ENCODE measurements at places on chromosomes 11 and 22.

GRCh38 chr22:46273432-46274148 is 5.8 kb downstream of the TTC38 start:
- DNase-seq = no peak

DNA sequence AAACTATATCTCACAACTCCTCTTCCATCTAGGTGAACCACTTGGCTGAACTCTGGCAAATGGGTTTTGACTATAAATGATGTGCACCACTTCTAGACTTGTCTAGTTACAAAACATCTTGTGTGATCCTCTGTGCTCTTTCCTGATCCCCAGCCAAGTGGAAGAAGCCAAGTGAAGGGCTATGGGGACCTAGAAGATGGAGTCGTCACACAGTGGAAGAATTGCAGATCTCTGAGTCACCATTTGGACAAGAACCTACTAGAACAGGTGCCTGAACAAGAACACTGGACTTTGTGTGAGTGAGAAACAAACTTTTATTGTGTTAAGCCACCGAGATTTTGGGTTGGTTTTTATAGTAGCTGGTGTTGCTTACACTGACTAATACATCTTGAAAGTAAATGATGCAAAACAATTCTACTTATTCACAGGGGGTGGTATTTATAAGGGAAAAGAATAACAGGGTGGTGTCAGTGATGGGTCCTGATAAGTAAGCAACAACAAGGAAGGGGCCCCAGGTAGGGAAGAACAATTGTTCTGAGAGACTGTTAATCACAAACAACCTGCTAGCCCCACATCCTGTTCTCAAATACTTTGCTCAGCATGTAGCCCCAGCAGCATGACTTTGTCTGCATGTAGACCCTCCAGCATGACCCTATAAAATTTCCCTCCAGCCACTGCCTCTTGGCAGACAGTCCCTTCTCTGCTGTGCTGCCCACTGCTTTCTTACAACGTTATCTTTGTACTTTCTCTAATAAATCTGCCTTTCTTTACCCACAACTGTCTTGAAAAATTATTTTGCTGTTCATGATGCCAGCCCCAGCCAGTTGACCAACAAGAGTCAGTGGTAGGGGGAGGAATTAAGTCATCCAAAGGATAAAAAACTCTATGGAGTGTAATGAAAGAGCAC is 280.7 kb upstream of the PLET1 start:
- no peak for DNase-seq

- no peak for DNase-seq
These were observed 58.2 kb upstream of the EED start for GRCh38 chr11:86186386-86186785.

- DNase-seq = no peak
These were observed 12.8 kb downstream of the HPS4 start for GRCh38 chr22:26470807-26471206.

- peak; percentile 54 for DNase-seq
These were observed 628 bp downstream of the CHKB start for GRCh38 chr22:50581950-50582492.

DNA sequence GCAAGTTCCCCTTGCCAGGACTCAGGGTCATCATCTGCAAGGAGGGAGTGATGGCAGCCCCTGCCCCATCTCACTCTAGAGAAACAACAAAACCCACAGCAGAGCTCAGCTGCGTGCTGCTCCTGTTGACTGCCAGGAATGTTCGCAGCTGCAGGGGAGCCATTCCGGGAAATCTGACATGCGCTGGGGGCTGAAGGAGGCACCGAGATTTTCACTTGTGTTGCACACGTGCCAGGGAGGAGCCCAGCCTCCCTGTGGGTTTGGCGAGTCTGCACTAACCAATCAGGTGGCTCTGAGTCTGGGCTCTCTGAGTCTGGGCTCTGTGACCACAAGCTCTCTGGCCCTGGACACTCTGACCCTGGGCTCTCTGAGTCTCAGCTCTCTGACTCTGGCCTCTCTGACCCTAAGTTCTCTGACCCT is 10.5 kb downstream of the FGF3 start:
- no peak for DNase-seq

DNA sequence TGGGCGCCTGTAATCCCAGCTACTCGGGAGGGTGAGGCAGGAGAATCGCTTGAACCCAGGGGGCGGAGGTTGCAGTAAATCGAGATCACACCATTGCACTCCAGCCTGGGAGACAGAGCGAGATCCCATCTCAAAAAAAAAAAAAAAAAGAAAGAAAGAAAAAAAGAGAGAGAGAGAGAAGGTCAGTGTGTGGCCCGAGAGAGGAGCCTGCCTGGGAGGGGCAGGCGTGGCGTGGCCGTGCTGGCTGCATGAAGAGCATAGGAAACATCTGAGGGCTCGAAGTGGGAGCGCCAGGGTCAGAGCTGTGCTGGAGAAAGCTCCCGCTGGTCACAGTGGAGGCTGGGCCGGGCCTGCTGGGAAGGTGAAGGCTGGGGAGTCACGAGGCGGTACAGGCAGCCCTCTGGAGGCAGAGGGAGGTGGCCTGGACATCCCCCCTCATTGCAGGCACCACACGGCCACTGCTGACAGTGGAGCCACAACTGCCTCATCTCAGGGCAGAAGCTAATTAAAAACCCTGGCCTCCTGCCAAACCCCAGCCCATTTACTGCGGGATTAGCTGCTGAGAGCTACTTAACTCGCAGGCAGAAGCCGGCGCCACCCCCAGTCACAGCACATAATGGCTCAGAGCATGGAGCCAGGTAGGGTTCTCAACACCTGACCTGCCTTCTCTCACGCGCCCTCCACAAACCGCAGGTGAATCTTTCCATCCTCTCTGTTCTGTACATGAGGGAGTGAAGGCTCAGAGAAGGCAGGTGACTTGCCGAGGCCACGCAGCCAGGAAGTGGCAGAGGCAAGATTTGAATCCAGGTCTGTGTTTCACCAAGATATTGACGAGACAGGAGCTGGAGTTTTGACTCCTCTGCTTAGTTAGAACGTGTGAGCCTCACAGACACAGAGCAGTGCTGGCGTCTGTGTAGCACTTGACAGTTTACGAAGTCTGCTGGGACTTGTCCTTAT is 32.6 kb downstream of the NFAM1 start:
- no peak for DNase-seq

- DNase-seq = no peak
These were observed 4.7 kb upstream of the SUSD2 start for GRCh38 chr22:24176630-24177029.

DNA sequence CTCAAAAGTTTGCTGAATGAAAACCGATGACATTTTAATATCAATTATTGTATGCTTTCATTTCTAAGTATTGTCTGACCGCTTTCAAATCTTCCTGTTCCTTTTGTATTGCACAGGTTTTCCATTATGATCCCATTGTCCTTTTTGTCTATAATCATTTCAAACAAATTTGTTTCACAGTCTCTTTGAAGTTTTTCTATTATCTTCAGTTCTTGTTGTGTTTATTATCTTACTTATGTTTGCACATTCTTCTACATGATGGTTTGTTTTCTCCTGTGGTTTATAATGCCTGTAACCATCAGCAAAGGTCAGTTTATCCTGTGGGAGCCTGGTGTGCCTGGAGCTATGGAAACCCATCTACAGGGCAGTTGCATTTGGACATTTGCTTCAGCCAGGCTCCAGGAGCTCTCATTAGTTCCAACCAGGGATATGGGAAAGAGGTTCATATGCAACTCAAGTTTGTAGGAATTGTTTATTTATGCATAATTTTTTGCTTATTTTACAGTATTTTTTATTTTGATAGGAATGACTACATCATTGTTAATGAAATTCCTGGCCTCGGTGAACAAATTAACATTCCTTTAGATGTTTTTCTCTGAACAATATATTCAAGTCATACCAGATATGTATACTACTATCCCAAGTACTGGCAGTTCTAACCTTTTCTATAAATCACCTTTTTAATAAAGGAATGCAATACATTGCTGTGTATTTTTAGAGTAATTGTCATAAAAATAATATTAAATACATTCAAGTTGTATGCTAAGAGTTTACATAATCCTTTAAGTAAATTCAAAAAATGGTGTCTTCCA is 179.2 kb downstream of the SBF2 start:
- no peak for DNase-seq

- peak; percentile 18 for DNase-seq
These were observed 8.9 kb downstream of the SCGB1A1 start for GRCh38 chr11:62427630-62428233.

DNA sequence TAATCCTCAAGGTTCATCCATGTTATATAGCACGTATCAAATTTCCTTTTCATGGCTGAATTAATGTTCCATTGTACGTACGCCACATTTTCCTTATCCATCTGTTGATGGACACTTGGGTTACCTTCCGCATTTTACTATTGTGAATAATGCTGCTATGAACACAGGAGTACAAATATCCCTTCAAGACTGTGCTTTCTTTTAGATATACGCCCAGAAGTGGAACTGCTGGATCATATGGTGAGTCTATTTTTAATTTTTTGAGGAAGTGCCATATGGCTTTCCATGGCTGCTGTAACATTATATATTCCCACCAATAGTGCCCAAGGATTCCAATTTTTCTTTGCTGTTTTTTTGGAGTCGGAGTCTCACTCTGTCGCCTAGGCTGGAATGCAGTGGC is 6.0 kb downstream of the MRPL40 start:
- no peak for DNase-seq

Measured in activated naive CD8-positive, alpha-beta T cell treated with anti-CD3 and anti-CD28 coated beads for 36 hours (primary cell).